ENCODE measurements at places on chromosomes 3 and 15.

GRCh38 chr3:27559835-27560234, 75.7 kb upstream of the SLC4A7 start:
- peak; percentile 65 for DNase-seq

- no peak for DNase-seq
Observed at GRCh38 chr15:35546511-35547381, 781 bp upstream of the DPH6 start.

GRCh38 chr3:63290686-63291085, 12.6 kb downstream of the SYNPR start:
- DNase-seq, result no peak

- DNase-seq, result no peak
Observed at GRCh38 chr3:135752851-135753250, 212.7 kb upstream of the PPP2R3A start.

DNA sequence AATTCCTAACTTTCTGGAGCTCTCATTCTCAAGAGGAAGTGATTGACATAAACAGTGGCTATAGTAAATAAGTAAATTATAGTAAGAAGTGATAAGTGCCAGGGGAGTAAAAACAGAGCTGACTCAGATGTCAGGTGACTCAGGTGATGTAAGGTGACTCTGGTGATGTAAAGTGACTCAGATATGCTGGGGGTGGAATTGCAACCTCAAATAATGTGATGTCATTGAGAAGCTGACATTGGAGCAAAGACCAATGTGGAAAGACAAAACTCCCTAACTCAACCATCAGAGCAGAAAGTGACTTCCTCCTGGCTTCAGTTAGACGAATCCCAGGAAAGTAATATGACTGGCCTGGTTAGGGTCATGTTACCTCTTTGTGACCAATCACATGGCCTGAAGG, 144.2 kb upstream of the SNTN start:
- no peak for DNase-seq

DNA sequence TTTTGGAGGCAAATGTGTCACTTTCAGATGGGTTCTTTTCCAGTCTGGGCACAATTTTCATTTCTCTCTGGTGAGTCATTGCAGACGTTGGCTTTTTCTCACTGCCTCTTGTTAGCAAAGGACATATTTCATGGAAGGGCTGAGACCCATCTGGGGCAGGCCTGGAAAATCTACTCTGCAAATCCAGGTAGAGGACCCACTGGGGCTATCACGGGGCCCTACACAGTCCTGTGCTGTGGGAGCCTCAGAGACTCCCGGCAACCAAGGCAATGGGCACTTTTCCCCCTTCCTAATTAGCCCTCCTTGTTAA, 58.0 kb downstream of the HRH1 start:
- DNase-seq, result peak; percentile 46

- no peak for DNase-seq
Observed at GRCh38 chr15:94119298-94119811, 112.0 kb upstream of the MCTP2 start.

DNA sequence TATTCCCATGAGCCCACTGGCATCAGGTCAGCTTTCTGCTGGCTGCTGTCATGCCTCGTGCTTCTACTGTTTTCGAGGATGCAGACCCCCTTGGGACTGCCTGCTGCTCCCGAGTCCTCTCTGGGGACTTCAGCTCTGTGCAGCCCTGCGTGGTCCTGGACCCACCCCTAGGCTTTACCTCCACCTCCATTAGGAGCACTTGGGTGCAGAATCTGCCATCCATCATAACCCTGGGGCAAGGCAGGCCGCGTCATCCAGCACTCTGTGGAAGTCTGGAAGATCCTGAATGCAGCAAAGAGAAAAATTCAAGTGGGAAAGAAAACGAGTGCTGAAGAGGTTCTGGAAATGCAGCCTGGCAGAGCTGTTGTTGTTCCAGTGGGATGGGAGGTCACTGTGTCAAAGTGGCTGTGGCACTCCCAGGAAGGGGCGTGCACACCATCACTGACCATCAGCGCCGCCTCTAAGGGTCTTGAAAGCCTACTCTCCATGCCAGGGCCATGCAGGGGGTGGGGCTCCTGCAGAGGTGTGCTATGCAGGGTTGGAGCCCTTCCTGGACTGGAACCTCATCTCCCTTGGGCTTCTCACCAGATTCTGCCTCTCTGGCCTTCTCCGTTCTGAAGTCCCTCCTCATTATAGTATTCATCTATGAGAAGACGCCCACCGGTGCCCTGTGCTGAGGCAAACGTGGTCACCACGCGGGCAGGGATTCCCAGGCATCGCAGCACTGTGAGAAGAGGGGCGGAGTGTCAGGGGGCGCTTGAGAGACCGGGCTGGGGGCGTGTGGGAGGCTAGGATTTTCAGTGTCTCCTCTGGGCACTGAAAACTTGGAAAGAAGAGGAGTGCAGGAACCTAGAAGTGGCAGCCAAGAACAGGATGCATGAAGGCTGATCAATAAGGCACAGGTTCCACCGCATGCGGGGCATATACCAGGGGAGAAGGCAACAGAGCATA, 12.5 kb downstream of the EPB42 start:
- no peak for DNase-seq

DNA sequence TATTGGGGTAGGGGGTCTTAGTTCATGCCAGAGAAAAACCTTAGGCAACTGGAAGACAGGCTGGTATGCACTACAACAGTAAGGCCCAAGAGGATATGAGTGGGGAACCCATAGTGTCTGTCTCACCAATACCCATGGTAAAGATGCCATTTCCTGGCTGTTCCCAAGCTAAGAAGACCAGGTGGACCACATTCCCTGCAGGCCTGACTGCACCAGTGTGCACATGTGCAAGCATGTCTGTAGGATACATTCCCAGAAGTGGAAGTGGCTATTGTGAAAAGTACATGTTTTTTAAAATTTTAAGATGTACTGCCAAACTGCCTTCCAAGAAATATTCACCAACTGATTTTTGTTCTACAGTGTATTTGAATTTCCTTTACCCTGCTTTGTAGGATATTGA, 207.3 kb upstream of the CTNNB1 start:
- DNase-seq, result no peak

GRCh38 chr15:39253552-39253951, 327.3 kb upstream of the THBS1 start:
- DNase-seq, result no peak

GRCh38 chr3:188791311-188791710, 380.5 kb upstream of the TPRG1 start:
- DNase-seq, result no peak

- no peak for DNase-seq
Observed at GRCh38 chr15:29140475-29141307, 128.9 kb downstream of the NSMCE3 start.

GRCh38 chr3:123632161-123632655, 47.4 kb upstream of the HACD2 start:
- DNase-seq, result no peak

GRCh38 chr3:197533396-197533795, 22.4 kb downstream of the BDH1 start:
- no peak for DNase-seq

GRCh38 chr3:100252001-100252400, 8.8 kb upstream of the TBC1D23 start:
- DNase-seq, result no peak

- no peak for DNase-seq
Observed at GRCh38 chr3:50278123-50278879, 586 bp upstream of the LSMEM2 start.

DNA sequence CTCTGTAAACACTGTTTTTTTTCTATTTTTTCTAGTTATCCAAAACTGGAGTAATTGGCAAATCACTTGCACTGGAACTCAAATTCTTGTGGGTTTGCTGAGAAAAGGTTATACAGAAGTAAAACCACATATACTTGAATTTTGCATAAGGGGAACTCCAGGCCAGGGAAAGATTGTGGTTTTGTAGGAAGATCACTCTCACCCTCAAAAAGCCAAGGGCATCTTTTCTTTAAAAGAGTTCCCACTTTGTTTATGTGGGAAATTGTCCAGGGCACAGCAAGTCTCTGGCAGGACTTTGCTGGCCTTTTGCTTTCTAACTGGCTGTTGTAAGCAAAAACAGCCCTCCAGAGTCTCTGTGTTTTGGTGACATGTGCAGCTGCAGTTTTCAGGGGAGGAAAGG, 340.3 kb upstream of the RBMS3 start:
- peak; percentile 79 for DNase-seq

GRCh38 chr3:49512781-49513355, 41.4 kb upstream of the BSN start:
- no peak for DNase-seq

DNA sequence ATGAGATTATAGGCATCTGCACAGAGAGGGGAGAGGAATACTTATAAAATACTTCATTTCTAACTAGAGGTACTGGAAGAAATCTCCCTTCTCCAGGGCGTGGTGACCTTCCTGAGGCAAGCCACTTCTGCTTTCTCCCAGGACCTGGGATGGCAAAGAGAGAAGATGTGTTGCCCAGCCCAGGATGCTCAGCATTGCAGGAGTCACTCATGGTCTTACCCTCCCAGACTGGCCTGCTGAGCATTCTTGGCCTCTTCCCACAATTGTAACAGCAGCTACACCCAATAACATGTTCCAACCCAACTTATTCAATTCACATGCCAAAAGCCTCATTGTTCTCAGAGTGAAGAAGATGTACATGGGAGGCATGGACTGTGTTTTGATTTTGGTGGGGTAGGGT, 37.9 kb downstream of the IL20RB start:
- DNase-seq, result no peak

GRCh38 chr15:35618260-35619188, 72.6 kb upstream of the DPH6 start:
- DNase-seq, result no peak

DNA sequence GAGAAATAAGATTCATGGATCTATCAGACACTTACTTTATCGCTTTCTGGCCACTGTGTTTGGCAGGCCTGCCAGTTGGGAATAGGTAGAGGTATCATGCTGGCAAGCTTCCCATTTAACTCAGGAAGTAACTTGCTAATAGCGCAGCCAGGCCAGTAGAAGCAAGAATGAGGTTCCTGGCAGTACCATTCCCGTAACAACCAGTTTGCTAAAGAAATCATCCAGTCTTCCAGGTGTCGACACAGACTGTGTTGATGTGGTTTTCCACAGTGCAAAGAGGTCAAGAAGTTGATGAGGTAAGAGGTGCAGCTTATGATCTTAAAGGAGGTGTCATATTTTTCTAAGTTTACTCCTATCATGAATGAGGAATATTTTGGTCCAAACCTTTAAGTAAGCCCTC, 46.2 kb downstream of the DPH6 start:
- no peak for DNase-seq

- no peak for DNase-seq
Observed at GRCh38 chr3:42880183-42880582, 4.5 kb upstream of the CYP8B1 start.

GRCh38 chr15:66085128-66085527, 168.4 kb downstream of the MEGF11 start:
- no peak for DNase-seq
